EH (cell line): ENCODE measurements at places on chromosomes 1 and 21.
A peak's percentile ranks its signal among the peaks of the same experiment; 100 is the strongest.

GRCh38 chr1:4172644-4173599 is 272.9 kb upstream of the C1orf174 start:
- DNase-seq = no peak

- peak; percentile 95 for DNase-seq
Measured at GRCh38 chr21:45470773-45471524, 66.0 kb downstream of the COL18A1 start.

- peak; percentile 88 for DNase-seq
Measured at GRCh38 chr1:44631647-44632539, 42.4 kb downstream of the TMEM53 start.

DNA sequence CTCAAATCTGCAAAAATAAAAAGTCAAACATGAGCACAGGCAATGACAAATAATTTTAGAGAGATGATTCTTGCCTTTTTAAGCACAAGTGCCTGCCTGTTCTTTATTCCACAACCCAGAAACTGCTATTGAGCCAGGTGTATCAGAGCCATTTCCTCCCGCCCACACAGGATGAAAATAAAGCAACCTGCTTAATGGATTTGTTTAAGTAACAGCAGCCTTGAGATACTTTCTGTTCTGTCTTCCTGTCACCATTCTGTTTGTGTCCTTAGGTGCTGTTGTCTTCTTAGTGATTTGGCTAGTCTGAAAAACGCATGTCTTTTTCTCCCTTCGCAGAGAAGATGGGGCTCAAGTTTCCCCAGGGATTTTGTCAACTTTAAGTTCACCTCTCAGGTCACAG is 11.4 kb downstream of the RPE65 start:
- DNase-seq = no peak

- DNase-seq = no peak
Measured at GRCh38 chr21:31870472-31871193, 2.2 kb upstream of the HUNK start.

- no peak for DNase-seq
Measured at GRCh38 chr1:31620631-31621497, 3.4 kb downstream of the HCRTR1 start.

- DNase-seq = no peak
Measured at GRCh38 chr1:51963592-51964308, 26.8 kb downstream of the RAB3B start.

- no peak for DNase-seq
Measured at GRCh38 chr1:117171900-117172511, 38.7 kb downstream of the VTCN1 start.

- DNase-seq = peak; percentile 72
Measured at GRCh38 chr1:84620720-84621313, 46.6 kb upstream of the CTBS start.

DNA sequence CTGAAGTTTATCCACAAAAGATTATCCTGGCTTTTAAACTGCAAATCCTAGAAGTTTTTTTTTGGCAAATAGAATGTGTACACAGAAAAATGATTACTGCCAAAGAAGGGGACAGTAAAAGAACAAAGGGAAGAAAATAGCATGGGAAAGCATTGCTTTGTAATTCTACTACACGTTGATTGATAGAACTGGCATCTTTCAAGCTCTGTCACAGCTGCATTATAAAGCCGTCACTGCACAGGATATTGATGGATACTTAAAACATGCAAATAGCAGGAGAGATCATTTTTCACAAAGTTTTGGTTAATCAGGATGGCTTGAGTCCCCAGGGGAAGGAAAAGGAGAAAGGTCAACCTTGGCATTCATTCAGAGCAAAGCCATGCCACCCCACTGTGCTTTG is 183.7 kb upstream of the RRP15 start:
- DNase-seq = no peak

- DNase-seq = no peak
Measured at GRCh38 chr1:234825498-234826165, 215.7 kb upstream of the IRF2BP2 start.

DNA sequence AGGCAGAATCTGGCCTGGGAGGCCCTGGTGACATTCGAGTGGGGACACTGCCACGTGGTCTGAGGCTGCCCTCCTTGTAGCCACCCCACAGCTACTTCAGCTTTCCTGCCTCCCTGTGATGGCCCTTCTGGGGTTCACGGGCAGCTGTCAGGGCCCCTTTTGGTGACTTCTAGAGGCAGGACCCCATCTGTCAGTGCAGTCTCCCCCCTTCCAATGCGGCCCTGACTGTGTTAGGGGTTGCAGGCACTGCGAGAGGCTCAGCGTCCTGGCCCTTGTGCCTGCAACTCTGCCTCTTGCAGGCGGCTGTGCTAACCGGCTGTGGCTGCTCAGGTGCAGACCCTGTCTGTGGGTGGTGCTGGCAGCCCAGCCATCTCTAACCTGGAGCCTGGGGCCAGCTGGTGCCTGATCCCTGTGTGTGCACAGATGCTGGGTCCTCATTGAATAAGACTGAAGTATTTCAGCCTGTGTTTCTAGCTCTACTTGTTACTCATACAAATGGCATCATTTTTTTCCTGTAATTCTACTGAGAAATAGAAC is 62.2 kb downstream of the S100B start:
- no peak for DNase-seq

GRCh38 chr1:21325731-21326387 is 35.6 kb upstream of the ECE1 start:
- no peak for DNase-seq

- peak; percentile 14 for DNase-seq
Measured at GRCh38 chr1:111241797-111242196, 14.3 kb downstream of the CHI3L2 start.

- DNase-seq = peak; percentile 92
Measured at GRCh38 chr21:44969931-44970755, 30.3 kb downstream of the SLX9 start.

DNA sequence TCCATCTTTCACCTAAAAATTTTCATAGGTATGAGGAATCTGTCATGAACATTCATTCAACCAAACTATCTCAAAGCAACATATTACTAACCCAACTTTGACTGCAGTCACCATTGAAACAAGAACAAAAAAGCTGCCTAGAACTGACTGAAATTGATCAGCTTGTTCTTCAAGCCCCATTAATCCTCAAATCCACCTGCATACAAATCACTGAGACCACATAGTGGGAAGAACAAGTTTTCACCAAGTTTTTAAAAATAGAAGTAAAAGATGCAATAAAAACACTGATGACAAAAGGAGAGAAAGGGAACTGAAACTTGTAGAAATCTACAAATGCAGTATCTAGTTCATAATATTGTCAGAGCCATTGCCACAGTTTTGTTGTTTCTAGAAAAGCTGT is 6.1 kb downstream of the SORT1 start:
- no peak for DNase-seq

DNA sequence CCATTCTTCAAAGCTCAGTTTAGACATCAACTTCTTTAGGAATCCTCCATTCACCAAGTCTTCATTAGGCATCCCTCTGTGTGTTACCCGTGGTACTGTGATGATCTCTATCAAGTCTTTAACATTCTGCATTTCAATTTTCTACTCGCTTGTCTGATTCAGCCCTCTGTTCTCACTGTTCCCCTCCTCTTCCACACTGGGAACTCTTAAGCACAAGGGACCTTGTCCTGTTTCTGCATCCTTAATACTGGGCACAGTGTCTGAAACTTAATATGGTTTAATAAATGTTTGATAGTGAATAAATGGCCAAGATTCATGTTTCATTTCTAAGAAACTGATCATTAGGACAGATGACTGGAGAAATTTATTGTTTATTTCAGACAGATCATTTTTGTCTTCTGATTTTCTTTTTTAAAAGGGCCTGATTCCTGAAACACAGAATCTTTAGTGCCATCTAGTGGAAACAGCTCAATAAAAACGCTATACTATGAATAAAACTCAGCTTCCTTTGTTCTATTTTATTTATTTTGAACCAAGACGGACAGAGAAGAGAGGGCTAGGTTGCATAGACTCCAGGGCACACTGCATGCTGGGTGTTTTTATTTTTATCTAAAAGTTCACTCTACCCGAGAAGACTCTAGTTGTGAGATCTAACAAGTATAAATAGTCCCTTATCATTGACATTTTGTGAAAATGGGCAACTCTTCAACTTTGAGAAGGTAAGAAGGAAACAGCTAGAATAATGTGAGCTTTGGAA is 7.0 kb upstream of the TRIM45 start:
- DNase-seq = peak; percentile 58

GRCh38 chr21:45615145-45615711 is 28.3 kb upstream of the PCBP3 start:
- peak; percentile 29 for DNase-seq

- DNase-seq = no peak
Measured at GRCh38 chr1:18409609-18410237, 71.0 kb upstream of the KLHDC7A start.

DNA sequence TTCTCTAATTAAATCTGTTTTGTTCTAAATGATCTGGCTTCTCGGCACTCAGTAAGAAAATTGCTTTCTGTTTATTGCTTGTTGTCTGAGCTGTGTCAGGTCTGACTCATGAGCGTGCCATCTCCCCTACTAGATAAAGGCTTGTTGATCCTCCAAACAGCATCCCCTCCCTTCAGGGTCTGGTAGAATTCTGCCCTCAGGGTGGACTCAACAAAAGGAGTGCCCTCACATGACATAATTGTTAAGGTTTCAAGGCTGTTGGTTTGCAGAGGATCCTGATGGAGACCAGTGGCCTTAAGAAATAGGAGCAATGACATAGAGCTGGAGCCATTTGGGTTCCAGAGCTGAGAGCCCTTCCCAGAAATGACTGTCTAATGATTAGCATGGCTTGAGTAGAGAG is 36.0 kb upstream of the ATP2B4 start:
- DNase-seq = peak; percentile 86

- DNase-seq = no peak
Measured at GRCh38 chr1:21599402-21599801, 69.8 kb downstream of the RAP1GAP start.

DNA sequence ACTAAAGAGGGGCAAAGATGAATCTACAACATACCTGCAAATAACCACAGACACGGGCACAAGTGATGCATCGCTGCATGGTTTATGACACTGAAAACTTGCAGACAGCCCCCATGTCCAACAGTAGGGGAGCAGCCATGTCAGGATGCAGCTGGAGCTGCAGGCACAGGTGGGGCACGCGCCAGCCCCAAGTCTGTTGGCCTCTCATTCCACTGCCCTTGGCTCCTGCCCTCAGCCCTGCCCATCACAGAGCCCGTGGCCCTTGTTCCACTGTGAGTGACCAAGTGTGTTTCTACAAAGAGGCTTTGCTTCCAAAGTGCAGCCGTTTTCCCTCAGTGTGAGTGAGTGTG is 3.2 kb upstream of the PADI4 start:
- no peak for DNase-seq

DNA sequence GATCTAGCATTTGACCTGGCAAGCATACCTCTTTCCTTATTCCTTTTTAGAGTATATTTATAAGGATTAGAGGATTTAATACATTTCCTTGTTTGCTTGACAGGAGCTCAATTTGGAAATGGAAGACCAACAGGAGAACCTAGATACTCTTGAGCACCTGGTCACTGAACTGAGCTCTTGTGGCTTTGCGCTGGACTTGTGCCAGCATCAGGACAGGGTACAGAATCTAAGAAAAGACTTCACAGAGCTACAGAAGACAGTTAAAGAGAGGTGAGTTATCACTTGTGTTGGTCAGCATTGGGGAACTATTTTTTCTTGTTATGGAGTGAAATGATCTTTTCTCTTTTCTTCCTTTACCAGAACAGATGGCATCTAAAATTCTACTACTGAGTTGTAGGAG is 123.4 kb upstream of the BMP8A start:
- no peak for DNase-seq

- no peak for DNase-seq
Measured at GRCh38 chr1:101178341-101178687, 58.5 kb upstream of the S1PR1 start.

GRCh38 chr1:24301785-24302175 is 17.4 kb upstream of the GRHL3 start:
- DNase-seq = peak; percentile 49

- no peak for DNase-seq
Measured at GRCh38 chr1:110138956-110139355, 11.3 kb upstream of the SLC6A17 start.

DNA sequence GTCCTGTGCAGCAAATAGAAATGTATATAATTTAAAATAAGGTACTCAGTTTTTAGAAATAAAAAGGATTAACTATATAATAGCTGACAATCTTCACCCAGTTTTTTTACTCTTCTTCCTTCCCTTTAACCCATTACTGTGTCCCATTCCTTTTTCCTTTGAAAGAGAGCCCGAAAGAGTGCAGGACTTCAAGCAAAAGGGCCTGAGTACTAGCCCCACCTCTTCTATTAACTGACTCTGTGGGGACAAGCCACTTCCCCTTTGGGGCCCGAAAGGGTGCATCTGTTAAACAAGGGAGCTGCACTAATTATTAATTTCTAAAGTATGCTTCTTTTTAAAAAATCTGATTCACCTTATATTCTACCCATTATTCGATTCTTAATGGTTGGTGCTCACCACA is 3.3 kb downstream of the USP24 start:
- no peak for DNase-seq

DNA sequence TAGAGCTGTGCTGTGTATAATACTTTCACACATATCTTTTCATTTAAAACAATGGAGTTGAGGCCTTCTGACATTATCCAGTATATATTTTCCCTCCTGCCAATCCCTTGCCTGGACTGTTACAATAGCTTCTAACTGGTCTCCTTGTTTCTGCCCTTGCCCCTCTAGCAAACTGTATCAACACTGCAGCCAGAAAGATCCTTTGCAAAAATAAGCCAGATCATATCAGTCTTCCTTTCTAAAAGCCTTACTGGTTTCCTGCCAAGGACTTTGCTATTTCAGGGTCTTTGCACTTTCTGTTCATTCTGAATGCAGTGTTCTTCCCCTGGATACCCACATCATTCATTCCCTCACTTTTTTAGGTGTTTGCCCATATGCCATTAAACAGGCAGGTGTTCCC is 370.1 kb downstream of the PTBP2 start:
- DNase-seq = peak; percentile 27

- no peak for DNase-seq
Measured at GRCh38 chr1:183514235-183514634, 41.9 kb downstream of the SMG7 start.
